ENCODE measurements at places on chromosomes 1 and 21. TPM values are rescaled to one million over a fixed set of nuclear protein-coding genes. Genes with fewer than 3 reads are reported as not detected.

Gene SPATA46
- not detected for polyA plus RNA-seq

DNA sequence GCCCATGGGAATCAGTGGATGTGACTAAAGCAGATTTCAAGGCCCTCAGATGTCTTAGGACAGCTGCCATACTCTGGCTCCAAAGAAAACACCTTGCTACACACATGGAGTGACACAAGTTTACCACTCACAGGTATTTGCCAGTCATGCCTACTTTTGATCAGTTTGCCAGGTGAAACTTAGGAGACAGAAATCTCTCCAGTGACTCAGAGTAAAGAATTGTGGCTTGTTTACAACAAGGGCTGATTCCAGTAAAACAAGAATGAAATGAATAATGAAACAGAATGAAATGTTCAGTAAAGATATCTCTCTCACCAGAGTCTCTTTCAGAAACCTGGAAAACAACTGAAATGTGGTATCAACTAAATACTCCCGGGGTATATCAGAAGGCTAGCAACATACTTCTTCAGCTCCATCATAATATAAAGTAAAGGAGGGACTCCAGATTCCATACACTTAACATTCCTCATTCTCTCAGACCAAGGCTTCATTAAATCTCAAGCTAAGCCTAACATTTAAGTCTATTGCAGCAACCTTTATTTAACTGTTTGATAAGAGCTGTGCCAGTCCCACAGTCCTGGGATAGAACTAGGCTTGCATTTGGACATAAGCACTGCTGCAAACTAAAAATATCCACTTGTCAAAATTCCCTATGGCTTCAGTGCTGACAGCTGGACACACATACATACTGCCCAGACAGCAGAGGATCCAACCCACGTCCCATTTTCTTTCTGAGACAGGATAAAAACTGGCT, 143.3 kb downstream of the SIPA1L2 start:
- peak; percentile 52 for DNase-seq
- H3K27ac ChIP-seq, result peak overlapping the region; percentile 7
- H3K4me1 ChIP-seq, result peaks cover 13% of the 10 kb centered on the region
- no peak overlapping the region for H3K4me3 ChIP-seq
- H3K36me3 ChIP-seq, result peaks cover 8% of the 10 kb centered on the region

Gene ASCL5
- polyA plus RNA-seq, result not detected

- peaks cover 7% of the 10 kb centered on the region for H3K4me1 ChIP-seq
- DNase-seq, result peak; percentile 81
- no peaks in the 10 kb centered on the region for H3K27me3 ChIP-seq
- H3K27ac ChIP-seq, result no peak overlapping the region
These were observed 5.5 kb downstream of the SDCCAG8 start for GRCh38 chr1:243261390-243261789.

DNA sequence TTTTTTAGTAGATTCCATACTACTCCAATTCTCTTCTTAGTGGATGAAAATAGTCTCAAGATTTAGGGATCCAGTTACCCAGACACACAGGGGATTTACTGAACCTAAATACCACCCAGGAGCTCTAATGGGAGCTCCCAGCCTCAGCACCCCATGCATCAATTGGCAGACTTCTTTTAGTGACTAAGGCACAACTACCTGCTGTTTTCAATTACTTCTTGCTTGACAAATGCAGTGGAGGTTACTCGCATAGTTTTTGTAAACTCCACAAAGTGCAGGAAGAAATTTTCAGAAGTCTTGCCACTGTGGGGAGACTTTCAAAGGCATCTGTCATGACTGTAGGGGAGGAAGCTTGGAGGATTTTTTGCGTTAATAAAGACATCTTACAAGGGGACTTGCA, 35.5 kb upstream of the MAP10 start:
- peaks cover 2% of the 10 kb centered on the region for H3K4me1 ChIP-seq
- no peak overlapping the region for H3K27ac ChIP-seq
- no peak overlapping the region for H3K4me3 ChIP-seq
- DNase-seq, result no peak

- peaks cover 7% of the 10 kb centered on the region for H3K36me3 ChIP-seq
- no peak overlapping the region for H3K27ac ChIP-seq
- H3K27me3 ChIP-seq, result no peaks in the 10 kb centered on the region
- peaks cover 3% of the 10 kb centered on the region for H3K4me1 ChIP-seq
- peak; percentile 21 for DNase-seq
These were observed 149.5 kb upstream of the HP1BP3 start for GRCh38 chr1:20936621-20937020.

Gene RPTN
- not detected for polyA plus RNA-seq

DNA sequence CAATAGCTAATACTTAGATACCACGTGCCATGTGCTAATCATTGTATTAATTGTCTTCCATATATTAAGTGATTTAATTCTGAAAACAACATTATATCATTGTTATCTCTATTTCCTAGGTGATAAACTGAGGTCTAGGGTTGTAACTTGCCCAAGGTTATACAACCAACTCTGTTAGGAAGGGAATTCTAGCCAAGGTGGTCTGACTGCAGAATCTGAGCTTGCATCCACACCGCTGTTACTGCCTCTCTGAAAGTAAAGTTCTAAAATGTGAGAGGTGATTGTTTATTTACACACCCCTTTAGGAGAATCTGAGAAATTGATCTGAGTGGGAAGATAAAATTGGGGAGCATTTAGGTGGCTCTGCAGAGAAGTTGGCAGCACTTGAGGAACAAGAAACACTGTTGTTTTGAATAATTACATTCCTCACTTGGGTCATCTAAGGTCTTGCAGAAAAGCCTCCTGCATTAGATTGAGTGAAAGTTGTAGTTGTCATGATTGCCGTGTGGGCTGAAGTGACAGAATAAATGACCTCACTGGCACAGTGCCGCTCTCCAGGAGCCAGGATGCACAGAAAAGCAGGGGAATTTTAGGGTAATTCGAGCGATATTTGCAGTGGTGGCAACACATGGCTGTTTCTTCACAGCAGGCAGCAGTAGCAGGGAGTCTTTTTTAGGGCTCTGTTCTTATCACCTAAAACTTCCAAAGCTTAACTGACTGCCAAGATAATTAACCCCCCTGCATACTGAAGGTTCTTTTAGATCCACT, 121.7 kb downstream of the ADGRL4 start:
- H3K4me3 ChIP-seq, result no peak overlapping the region
- no peak overlapping the region for H3K27ac ChIP-seq
- H3K27me3 ChIP-seq, result no peaks in the 10 kb centered on the region
- peaks cover 5% of the 10 kb centered on the region for H3K4me1 ChIP-seq
- DNase-seq, result peak; percentile 21

DNA sequence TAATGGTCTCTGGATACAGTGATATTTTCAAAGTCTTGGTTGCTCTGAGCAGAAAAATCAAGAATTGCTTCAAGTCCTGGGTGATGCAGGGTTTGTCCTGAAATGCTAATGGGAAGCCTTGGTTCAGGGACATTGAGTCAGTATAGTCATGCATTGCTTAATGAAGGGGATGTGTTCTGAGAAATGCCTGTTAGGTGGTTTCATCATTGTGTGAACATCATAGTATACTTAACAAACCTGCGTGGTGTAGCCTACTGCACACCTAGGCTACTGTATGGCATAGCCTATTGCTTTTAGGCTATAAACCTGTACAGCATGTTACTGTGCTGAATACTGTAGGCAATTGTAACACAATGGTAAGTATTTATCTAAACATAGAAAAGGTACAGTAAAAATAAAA, 36.4 kb downstream of the TBCE start:
- H3K4me1 ChIP-seq, result peaks cover 2% of the 10 kb centered on the region
- H3K4me3 ChIP-seq, result no peak overlapping the region
- no peaks in the 10 kb centered on the region for H3K36me3 ChIP-seq
- H3K27ac ChIP-seq, result no peak overlapping the region
- no peak for DNase-seq
- H3K27me3 ChIP-seq, result no peaks in the 10 kb centered on the region

- DNase-seq, result no peak
- H3K36me3 ChIP-seq, result no peaks in the 10 kb centered on the region
- peaks cover 8% of the 10 kb centered on the region for H3K4me1 ChIP-seq
- H3K4me3 ChIP-seq, result no peak overlapping the region
- no peaks in the 10 kb centered on the region for H3K27me3 ChIP-seq
These were observed 3.9 kb upstream of the HES4 start for GRCh38 chr1:1003618-1004419.

GRCh38 chr1:1185101-1185765, 11.6 kb downstream of the TTLL10 start:
- no peak for DNase-seq
- no peaks in the 10 kb centered on the region for H3K36me3 ChIP-seq
- H3K4me1 ChIP-seq, result no peaks in the 10 kb centered on the region
- H3K27ac ChIP-seq, result no peak overlapping the region
- no peak overlapping the region for H3K4me3 ChIP-seq
- no peaks in the 10 kb centered on the region for H3K27me3 ChIP-seq

- no peaks in the 10 kb centered on the region for H3K27me3 ChIP-seq
- H3K4me1 ChIP-seq, result peaks cover 9% of the 10 kb centered on the region
- H3K27ac ChIP-seq, result no peak overlapping the region
- H3K36me3 ChIP-seq, result peaks cover 17% of the 10 kb centered on the region
- no peak overlapping the region for H3K4me3 ChIP-seq
These were observed 63.2 kb upstream of the ADAM30 start for GRCh38 chr1:119959268-119960220.

DNA sequence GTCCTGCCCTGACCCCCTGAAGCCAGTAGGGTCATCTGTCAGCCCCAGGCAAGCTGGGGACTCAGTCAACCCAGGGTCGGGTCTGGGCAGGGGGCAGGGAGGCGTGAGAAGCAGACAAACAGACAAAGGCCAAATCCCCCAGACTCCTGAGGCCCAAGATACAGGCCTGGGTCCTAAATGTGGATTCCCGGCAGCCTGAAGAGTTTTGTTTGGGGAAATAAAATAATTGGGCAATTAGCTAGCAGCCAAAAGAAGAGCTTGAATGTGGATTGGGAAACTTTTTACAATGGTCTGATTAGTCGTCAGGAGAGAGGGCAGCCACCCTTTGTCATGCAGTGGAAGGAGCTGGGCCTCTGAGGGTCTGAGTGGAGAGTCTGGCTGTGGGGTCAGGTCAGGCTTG, 4.5 kb upstream of the LEFTY2 start:
- no peak overlapping the region for H3K27ac ChIP-seq
- DNase-seq, result no peak
- H3K27me3 ChIP-seq, result peaks cover 41% of the 10 kb centered on the region
- H3K36me3 ChIP-seq, result no peaks in the 10 kb centered on the region
- no peaks in the 10 kb centered on the region for H3K4me1 ChIP-seq

Gene CELA3A
- not detected for polyA plus RNA-seq

DNA sequence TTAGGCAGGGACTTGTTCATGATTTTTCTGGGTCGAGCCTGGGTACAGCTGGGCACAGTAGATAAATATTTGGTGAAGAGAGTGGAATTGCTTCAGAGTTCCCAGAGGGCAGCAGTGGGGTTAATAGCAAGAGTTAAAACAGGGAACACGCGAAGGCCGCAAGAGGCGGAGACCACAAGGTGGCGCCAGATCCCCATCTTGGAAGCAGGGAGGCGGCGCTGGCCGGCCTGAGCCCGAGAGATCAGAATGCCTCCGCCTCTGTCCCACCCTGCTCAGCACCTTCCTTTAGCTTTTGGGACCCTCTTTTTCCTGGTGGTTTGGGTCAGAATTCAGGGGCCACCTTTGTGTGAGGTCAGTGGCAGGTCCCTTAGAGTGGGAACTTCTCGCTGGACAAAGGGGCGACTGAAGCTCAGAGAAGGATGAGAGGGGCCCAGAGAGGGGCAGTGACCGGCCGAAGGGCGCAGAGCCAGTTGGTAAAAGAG, 6.5 kb upstream of the PADI2 start:
- no peak overlapping the region for H3K4me3 ChIP-seq
- peaks cover 17% of the 10 kb centered on the region for H3K4me1 ChIP-seq
- no peaks in the 10 kb centered on the region for H3K36me3 ChIP-seq
- no peaks in the 10 kb centered on the region for H3K27me3 ChIP-seq

GRCh38 chr21:45847870-45848269, 133.7 kb upstream of the COL6A1 start:
- 0 out of 2 replicates have a peak, but pooled peaks cover 2% of the 10 kb centered on the region for H3K36me3 ChIP-seq
- DNase-seq, result no peak
- no peak overlapping the region for H3K4me3 ChIP-seq
- no peak overlapping the region for H3K27ac ChIP-seq
- no peaks in the 10 kb centered on the region for H3K27me3 ChIP-seq

GRCh38 chr1:19926296-19927129, 3.1 kb upstream of the PLA2G2E start:
- DNase-seq, result no peak
- H3K36me3 ChIP-seq, result no peaks in the 10 kb centered on the region
- H3K27me3 ChIP-seq, result peaks cover 12% of the 10 kb centered on the region
- H3K4me3 ChIP-seq, result no peak overlapping the region

- no peak for DNase-seq
- peaks cover 7% of the 10 kb centered on the region for H3K27me3 ChIP-seq
- no peaks in the 10 kb centered on the region for H3K4me1 ChIP-seq
- no peak overlapping the region for H3K27ac ChIP-seq
- no peak overlapping the region for H3K4me3 ChIP-seq
- no peaks in the 10 kb centered on the region for H3K36me3 ChIP-seq
These were observed 57.1 kb upstream of the NFASC start for GRCh38 chr1:204813522-204813921.

DNA sequence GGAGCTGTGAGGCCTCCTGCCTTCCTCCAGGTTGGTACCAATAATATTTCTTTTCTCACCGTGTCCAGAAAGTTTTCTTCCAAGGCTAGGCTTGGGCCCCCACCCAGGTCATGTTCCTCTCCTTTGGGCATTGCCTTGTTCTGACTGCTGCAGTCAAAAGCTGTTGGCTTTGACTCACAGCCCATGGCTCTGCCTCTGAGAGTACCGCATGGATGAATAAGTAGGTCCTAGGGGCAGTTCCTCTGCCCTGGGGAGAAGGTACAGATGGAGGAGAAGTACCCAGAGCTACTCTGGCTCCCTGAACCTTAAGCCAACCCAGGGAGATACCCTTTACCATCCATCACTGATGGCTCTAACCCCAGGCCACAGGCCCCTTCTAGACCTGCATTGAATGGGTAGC, 115.0 kb downstream of the NAV1 start:
- no peaks in the 10 kb centered on the region for H3K27me3 ChIP-seq
- no peak for DNase-seq
- no peak overlapping the region for H3K27ac ChIP-seq
- H3K4me1 ChIP-seq, result peaks cover 37% of the 10 kb centered on the region
- peaks cover 7% of the 10 kb centered on the region for H3K36me3 ChIP-seq
- H3K4me3 ChIP-seq, result no peak overlapping the region

GRCh38 chr1:15213341-15213821, 33.6 kb upstream of the FHAD1 start:
- peak overlapping the region; percentile 53 for H3K27ac ChIP-seq
- peaks cover 9% of the 10 kb centered on the region for H3K36me3 ChIP-seq
- peak; percentile 64 for DNase-seq
- H3K4me3 ChIP-seq, result no peak overlapping the region
- H3K4me1 ChIP-seq, result peaks cover 26% of the 10 kb centered on the region
